ENCODE measurements at places on chromosomes 1 and 21.

DNA sequence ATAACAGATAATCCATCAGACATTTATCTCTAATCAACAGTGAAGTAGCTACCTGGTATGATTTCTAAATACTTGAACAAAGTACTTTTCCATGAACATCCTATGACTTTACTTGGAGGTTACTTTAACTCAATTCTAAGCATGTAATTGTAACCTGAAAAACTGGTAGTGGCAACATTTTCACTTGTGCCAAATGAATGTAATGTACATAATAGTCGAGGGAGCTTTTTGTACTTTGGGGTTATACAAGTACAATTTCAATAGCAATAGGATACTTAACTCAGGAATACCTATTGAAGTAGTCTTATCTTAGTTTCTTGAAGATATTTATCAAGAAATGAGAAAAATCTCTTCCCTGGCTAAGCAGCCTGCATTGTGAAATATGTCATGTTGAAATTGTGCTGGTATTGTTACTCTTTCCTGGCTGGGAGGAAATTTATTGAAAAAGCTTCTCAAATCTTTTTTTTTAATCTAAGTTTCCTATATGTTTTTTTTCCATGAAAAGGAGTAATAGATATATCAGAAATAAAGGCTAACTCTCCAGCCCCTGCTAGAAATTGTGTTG is 33.7 kb upstream of the CACYBP start:
- DNase-seq, result no peak

DNA sequence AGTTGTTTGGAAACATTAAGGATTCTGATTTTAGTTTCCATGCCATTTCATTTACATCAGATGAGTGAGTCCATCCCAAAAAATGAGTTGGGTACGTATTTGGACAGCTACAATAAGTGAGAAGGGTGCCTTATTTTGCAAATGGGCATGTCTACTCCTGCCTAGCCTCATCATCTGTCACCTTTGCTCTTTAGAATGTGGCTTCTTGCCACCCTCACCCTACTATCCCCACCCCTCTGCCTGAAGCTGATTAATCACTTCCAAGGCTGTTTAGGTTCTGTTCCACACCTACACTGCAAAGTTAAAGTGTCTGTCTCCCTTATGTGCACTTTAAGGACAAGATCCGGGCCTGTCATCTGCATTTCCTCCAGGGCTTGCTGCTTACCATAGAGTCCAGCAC is 61.2 kb downstream of the ST6GALNAC5 start:
- DNase-seq, result no peak

DNA sequence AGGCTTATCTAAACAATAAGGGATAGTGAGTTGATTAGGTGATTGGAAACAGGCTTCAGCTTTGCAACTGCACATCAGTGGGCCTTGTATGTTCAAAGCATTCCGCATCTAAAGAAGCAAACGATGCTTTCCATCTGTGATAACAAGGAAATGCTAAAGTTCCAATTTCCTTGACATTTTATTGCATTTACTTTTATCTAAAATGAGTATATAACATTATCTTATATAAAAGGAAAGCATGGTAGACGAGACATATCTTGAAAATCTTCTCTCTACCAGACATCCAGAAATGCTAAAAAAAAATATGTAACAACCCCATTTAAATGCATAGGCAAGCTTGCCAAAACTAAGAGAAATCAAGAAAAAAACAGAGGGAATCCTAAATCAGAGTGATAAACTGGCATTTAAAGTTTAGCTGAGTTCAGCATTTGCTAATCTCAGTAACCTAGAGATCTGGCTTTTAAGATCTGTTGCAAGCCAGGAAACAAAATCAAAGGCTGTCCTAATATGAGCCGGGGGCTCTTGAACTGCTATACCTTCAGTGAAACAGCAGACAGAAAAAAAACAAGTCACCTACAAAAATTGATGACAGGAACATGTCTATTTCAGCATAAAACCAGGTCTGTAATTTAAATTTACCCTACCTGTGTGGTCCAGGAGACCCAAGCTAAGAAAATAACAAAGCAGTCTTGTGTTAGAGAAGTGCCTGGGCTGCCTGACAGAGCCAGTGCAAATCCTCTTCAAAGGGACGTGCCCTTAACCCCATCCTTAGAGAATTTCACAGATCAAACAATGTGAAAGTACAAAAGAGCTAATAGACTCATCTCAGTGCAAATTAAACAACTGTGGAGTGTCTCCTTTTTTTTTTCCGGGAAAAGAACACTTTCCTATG is 3.1 kb upstream of the RGS13 start:
- DNase-seq, result no peak

- peak; percentile 86 for DNase-seq
Observed at GRCh38 chr1:156295391-156295947, at the start of gene GLMP. Gene GLMP, minus strand, starts transcription at chr1:156295679. Its CDS starts 34 bp downstream, at chr1:156295645.

- no peak for DNase-seq
Observed at GRCh38 chr1:63717511-63718065, 56.2 kb upstream of the ROR1 start.
